NCI-H69 (cell line): ENCODE measurements at places on chromosomes 12 and 14.

- DNase-seq, result peak; percentile 43
These were observed 17.8 kb upstream of the CD9 start for GRCh38 chr12:6182279-6182898.

GRCh38 chr14:22547948-22548750 is 40.9 kb downstream of the DAD1 start:
- DNase-seq, result no peak

DNA sequence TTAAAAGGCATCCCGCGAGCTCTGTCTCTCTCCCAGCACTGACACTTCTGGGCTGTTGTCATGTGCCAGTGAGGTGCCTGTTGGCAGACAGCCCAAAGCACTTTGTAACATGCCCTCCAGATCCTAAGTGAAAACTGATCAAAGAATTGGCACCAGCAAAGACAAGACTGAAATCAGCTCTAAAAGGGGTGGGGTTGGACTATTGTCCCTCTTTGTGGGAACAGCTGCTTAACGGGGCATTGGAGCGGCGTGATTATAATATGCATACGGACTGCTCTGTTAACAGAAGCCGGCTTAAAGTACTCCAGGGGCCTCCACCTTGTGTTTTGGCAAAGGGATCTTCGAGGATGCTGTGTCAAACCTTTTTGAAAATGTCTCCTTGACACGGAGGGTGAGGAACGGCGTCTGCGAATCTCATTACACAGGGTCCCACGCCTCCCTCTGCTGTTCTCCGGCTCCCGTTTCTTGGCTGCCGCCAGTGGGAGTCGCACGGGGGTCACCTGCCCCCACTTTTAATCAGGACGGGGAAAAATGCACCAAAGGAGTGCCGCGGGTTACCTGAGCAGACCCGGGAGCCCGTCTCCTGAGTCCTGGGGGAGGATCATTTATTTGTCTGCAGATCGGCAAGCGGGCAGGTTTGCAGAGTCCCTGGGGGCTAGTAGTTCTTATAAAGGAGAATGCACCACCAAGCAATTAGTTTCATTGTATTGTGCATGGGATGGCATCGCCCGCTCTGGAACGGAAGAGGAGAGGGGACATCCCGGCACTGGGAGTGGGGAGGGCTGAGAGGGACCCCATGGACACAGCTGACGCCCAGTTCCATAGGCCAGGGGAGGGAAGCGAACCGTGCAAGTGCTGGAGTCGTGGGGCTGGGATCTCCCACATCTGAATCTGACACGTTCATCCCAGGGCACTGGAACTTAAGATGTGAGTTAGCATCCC is 44.3 kb downstream of the SPRING1 start:
- DNase-seq, result peak; percentile 91

DNA sequence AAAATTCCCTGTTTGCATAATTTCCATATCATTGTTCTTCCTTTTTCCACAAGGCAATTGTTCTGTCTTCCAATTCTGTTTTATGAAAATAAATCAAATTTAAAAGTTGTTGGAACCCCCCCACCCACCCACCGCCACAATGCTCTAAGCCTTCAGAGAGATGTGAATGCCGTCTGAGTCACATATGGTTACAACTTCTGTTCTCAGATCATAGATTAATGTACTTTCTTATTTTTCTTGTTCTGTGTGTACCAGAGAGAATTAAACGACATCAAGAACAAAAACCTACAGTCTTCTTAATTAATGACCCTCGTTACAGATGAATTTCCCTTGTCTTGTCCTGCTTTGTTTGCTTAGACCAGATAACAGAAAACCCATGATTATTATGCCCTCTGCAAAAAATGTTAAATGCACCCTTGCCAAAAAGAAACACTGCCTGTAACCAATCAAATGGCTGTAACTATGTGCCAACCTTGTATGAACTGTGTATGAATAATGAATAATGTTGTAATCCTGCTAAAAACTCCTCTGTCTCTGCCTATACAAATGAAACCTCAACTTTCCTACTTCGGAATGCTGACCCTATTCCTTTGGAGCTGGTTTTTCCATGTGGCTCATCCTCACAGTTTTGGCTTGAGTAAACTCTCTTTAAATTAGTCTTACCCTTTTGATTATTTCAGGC is 14.0 kb downstream of the OR6S1 start:
- DNase-seq, result no peak

DNA sequence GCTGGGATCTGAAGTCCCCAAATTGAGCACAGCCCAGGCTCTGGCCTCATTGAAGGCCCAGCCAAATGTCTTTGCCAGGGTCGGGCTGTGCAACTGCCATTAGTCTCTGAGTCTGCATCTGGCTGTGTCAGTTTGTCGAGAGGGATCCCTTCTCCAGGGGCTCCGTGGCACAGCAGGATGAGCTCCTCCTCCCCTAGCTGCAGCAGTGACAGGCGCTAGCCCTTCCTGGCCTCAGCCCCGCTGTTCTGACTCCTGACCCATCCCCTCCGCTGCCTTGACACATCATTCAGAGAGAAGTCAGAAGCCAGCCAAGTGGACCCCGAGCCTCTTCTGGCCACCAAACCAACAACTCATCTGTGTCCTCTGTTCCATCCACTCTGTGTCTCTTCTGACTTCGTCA is 188.3 kb downstream of the CALM1 start:
- no peak for DNase-seq

GRCh38 chr14:20866194-20866593 is 25.0 kb upstream of the RNASE3 start:
- DNase-seq, result no peak

GRCh38 chr12:5014269-5014668 is 29.4 kb upstream of the KCNA5 start:
- DNase-seq, result no peak

GRCh38 chr12:93793983-93794382 is 116.8 kb downstream of the CRADD start:
- DNase-seq, result no peak

DNA sequence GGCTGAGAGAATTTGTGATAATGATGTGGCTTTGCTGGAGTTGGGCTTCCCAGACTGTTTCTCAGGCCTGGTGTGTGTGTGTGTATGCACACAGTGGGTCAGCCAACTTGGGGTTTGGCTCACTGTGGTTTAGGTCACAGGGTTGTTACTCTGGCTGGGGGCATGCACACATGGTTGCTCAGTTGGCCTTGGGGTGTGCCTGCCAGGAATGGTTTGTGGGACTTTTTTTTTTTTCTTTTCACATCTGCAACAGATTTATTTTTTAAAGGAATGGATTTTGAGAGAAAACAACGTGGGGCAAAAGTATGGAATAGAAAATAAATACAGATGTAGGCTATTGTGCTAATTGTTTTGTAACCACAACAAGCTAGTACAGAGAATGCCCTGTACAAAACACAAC is 25.0 kb upstream of the GTF2A1 start:
- DNase-seq, result no peak

GRCh38 chr12:13562915-13563742 is 366.6 kb downstream of the EMP1 start:
- DNase-seq, result no peak

DNA sequence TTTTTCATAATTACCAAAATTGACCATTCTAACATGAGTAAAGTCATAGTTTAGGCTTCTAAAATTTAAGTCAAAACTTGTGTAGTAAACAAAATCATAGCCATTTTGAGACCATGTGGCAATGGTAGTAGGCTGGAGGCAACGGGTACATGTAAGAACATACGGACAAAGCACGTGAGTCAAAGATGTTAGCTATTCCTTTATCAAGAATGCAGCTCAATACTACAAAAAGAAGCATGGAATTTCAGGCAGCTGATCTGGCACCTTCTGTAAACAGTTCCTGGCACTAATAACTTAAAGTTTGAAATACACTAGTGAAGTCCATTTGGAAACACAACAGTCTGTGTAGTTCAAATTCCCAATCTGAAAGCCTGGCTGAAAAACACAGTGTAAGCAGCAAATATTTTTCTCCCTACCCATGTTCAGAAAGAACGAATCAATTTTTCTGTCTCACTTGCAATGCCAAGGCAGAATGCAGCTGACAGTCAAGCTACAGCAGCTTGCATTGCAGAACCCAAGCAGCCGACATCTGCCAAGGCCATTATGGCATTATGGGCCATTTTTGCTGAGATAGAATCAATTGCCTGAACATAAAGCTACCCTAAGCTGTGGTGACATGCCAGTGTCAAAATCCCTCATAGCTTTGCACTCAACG is 29.3 kb downstream of the MYF5 start:
- DNase-seq, result no peak

GRCh38 chr12:41972598-41972997 is 172.1 kb downstream of the GXYLT1 start:
- peak; percentile 10 for DNase-seq

GRCh38 chr14:34355584-34356263 is 106.3 kb downstream of the SPTSSA start:
- DNase-seq, result peak; percentile 89

- no peak for DNase-seq
These were observed 1.8 kb upstream of the EVL start for GRCh38 chr14:100063314-100063941.

DNA sequence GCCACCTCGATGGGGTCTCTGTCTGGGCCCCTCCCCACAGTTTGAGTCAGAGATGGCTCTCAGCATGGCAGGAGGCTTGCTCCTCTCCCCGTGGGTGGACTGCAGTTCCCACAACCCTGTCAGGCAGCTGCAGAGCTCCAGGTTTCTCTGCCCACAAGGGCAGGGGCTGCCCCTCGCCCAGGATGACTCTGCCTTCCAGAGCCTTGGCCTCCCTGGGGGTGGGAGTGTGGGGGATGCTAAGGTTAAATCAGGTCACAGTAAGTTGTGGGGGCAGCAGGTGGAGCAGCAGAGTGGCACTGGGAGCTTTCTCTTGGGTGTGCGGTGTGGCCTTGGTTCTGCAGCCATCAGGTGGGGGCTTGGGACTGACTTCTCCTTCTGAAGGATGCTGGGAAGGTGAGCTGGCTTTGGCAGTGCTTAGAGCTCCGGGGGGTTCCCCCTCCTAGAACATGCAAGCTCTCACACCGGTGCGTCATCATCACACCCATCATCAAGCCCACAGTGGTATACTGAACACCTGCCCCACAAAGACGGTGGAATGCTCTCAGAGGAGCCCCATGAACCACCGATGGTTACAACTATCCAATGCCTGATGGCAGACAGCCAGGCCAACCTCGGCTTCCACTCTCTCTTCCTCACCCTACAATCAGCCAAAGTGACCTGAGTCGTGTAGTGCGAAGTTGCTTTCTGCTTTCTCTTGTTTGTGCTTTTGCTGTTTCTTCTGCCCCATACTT is 39.7 kb downstream of the ERH start:
- no peak for DNase-seq

GRCh38 chr12:31736472-31736871 is 7.7 kb upstream of the AMN1 start:
- DNase-seq, result peak; percentile 61

GRCh38 chr14:35446450-35446849 is 41.9 kb upstream of the NFKBIA start:
- DNase-seq, result no peak

GRCh38 chr14:63952053-63952932 is 99.5 kb downstream of the SYNE2 start:
- DNase-seq, result no peak

GRCh38 chr12:20109676-20110075 is 258.7 kb upstream of the PDE3A start:
- no peak for DNase-seq

- DNase-seq, result peak; percentile 81
These were observed 994.4 kb upstream of the SEL1L start for GRCh38 chr14:82528016-82528415.

GRCh38 chr14:68233101-68233784 is 413.7 kb downstream of the RAD51B start:
- DNase-seq, result no peak

GRCh38 chr14:28461389-28461788 is 305.2 kb upstream of the FOXG1 start:
- DNase-seq, result peak; percentile 16

GRCh38 chr12:123948796-123949769 is 23.5 kb downstream of the CCDC92 start:
- peak; percentile 54 for DNase-seq

DNA sequence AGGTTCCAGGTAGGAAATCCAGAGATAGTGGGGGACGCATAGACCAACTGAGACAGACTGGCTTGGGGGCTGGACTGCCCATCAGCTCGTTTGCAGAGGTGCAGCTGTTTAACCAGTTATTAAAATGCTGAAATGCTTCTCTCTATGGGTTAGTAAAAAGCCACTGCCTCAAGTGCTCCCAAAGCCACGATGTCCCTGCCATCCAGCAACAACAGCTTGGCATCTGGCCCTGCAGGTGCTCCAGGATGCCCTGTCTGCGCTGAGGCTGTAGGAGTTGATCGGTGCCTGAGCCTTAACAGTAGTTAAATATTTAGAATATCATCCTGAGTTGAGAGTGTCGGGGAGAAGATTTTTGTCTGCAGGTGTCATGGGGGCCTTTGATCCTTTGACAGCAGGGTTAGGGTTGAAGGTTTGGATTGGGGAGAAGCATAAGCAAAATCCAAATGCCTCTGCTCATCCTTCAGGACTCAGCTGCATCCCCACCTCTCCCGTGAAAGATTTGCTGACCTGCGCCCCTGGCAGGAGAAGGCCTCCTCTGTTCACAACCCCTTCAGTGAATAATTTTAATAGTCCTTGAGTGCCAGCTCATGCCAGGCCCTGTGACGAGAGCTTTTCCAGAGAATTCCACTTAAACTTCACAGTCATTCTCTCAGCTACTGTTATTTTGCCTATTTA is 127.3 kb upstream of the PWP1 start:
- peak; percentile 13 for DNase-seq

- DNase-seq, result peak; percentile 19
These were observed 3.4 kb downstream of the SSH1 start for GRCh38 chr12:108853981-108854446.

DNA sequence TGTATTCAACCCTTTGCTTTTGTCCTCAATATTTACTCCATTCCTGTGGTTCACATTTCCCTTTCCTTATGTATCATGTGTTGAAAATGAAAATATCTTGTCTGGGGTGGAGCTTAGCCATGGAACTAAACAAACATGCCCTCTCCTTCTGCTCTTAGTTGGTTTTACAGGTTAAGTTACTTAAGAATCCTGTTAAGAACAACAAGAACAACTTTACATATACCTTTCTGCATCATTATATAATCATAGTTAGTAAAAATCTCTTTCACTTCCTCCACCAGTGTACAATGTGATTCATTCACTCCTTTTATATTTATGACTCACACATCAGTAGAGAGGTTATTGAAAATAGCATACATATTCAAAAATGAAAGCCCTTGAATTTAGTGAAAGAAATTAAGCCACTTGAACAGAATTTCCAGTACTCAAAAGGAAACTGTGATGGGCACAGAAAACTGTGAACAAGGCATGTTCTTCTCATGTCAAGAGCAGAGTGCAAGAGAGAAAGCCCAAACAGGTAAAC is 307.7 kb downstream of the CCDC91 start:
- DNase-seq, result no peak

DNA sequence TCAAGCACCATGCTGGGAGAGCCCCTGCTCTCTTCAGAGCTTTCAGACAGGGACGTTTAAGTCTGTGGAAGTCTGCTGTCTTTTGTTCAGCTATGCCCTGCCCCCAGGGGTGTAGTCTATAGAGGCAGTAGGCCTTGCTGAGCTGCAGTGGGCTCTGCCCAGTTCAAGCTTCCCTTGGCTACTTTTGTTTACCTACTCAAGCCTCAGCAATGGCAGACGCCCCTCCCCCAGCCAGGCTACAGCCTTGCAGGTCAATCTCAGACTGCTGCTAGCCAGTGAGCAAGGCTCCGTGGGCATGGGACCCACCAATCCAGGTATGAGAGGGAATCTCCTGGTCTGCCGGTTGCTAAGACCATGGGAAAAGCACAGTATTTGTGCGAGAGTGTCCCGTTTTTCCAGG is 37.4 kb upstream of the C12orf71 start:
- no peak for DNase-seq

GRCh38 chr12:117036046-117036445 is 63.2 kb downstream of the TESC start:
- DNase-seq, result peak; percentile 82

- no peak for DNase-seq
These were observed 75.7 kb downstream of the B4GALNT3 start for GRCh38 chr12:535396-535795.

GRCh38 chr12:25058658-25059058 is 109.8 kb upstream of the BCAT1 start:
- DNase-seq, result peak; percentile 90
